Neural crest cell (in vitro differentiated cells): ENCODE measurements at places on chromosomes 6 and 20. TPM values are rescaled to one million over a fixed set of nuclear protein-coding genes. Genes with fewer than 3 reads are reported as not detected.

- no peak for DNase-seq
Observed at GRCh38 chr6:113668641-113669408, 188.3 kb upstream of the MARCKS start.

GRCh38 chr6:112485120-112485826 lies 138.1 kb downstream of the RFPL4B start:
- DNase-seq, result no peak

DNA sequence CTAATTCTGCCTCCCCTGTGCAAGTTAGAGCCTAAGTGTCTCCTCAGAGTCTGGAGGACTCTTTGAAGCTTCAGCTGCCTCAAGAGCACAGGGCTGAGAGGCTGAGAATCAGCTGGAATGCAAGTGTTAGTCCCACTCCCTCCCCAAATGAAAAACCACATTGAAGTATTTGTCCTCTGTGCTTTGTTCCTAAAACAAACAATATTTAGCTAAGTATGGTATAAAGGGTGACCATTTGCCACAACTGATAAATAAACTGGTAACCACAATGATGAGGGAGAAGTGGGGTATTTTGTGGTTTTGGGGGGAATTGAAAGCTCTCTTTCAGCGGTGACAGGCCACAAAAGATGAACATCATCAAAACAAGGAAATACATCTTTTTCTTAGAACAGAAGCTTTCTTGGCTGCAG lies 91.7 kb upstream of the HDDC2 start:
- DNase-seq, result no peak

DNA sequence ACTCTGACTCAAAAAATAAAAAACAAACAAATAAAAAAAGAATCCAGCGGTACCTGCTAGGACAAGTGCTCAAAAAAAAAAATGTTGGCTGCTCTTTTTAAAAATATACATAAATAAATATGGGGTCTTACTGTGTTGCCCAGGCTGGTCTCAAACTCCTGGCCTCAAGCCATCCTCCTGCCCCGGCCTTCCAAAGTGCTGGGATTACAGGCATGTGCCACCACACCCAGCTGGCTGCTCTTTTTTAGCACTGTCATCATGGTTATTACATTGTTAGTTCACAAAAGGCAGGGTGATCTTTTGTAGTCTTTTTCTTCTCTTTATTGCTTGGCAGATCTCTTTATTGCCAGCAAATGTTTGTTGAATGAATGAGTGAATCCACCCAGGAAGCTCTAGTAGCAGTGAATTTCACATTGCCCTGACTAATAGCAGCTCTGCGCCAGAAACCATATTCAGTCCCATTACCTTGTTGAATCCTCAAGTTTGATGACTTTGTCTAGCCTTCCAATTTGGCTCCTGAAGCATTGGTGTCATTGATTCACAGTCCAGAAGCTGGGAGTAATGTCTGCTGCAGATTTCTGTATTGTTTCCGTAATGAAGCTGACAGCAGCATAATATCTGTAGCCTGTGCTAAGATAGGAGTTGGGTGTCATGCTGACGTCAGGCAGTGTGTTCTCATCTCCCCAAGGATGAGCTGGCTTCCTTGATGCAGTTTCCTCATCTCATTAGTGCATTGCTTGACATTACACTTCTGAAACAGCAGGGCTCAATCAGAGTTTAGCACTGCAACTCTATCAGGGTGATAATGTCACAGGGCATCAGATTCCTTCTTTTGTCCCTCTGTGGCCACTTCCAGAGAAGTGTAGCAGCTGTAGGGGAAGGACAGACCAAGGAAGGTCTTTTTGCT lies 84.9 kb upstream of the TGM3 start:
- DNase-seq, result no peak

The REPS1 gene
- total RNA-seq, result 56.5 and 61.1 TPM in 2 replicates
